ENCODE measurements at places on chromosomes 6 and 20.

GRCh38 chr6:14881398-14881797, 364.5 kb upstream of the JARID2 start:
- DNase-seq: no peak

- no peak for DNase-seq
Measured at GRCh38 chr6:34679552-34680253, 16.9 kb downstream of the ILRUN start.

GRCh38 chr6:66230591-66230990, 523.6 kb upstream of the EYS start:
- DNase-seq: no peak

- no peak for DNase-seq
Measured at GRCh38 chr6:35388772-35389352, 46.5 kb downstream of the PPARD start.

DNA sequence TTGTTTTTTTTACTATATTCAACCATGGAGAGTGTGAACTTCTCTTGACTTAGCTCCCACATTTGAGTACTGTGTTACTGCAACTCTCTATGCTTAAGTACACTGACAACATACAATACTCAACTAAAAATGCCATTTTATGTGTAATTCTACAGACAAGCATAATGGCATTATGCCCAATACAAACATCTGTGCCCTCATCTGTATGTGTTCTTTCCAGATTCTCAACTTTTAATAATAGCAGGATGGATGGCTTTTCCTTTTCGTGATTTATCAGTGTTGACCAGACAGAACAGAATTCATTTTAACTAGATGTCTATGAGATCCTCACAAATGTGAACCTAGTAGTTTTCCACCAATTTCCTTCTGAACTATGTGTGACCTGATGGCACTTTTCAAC, 84.2 kb upstream of the MARCKS start:
- DNase-seq: no peak

- no peak for DNase-seq
Measured at GRCh38 chr6:146355521-146356100, 188.0 kb upstream of the RAB32 start.

DNA sequence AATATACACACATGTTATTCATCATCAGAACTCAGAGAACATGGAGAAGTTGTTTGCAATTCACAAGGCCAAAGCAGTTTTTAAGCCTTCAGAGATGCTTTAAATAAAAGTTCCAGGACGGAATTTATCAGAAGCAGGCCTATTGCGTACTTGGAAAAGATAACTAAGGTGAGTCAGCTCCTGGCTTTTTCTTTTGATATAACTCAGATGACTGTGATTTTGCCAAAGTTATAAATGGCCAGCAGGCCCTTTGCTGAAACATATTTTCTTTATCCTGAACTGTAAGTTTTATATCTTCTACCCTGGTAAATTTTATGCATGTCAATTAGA, 55.0 kb upstream of the PLCB1 start:
- no peak for DNase-seq

DNA sequence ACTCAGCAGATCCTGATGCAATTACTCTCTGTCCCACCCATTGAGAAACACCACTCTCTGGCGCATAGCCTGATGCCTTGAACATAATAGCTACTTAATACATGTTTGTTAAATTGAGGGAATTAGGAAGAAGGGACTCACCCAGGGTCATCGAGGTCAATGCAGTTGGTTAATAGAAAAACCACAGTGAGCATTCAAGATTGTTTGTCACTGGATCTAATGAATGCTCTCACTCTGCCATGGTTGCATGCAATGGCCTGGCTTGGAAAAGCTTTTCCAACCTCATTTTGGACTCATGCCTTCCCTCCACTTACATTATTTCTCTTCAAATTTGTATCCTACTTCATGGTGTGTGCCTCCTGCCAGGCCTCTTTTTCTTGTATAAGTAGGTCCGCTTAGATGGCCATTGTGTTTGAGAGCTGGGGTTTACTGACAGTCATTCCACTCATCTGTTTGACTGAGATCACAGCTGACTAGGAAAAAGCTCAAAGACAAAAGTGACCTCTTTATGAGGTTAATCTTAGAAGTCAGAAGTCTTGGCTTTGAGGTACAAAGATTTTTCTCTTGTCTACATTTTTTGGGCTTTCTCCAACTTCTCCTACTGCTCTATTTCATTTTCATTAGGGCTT, 154.8 kb upstream of the RAB32 start:
- no peak for DNase-seq

DNA sequence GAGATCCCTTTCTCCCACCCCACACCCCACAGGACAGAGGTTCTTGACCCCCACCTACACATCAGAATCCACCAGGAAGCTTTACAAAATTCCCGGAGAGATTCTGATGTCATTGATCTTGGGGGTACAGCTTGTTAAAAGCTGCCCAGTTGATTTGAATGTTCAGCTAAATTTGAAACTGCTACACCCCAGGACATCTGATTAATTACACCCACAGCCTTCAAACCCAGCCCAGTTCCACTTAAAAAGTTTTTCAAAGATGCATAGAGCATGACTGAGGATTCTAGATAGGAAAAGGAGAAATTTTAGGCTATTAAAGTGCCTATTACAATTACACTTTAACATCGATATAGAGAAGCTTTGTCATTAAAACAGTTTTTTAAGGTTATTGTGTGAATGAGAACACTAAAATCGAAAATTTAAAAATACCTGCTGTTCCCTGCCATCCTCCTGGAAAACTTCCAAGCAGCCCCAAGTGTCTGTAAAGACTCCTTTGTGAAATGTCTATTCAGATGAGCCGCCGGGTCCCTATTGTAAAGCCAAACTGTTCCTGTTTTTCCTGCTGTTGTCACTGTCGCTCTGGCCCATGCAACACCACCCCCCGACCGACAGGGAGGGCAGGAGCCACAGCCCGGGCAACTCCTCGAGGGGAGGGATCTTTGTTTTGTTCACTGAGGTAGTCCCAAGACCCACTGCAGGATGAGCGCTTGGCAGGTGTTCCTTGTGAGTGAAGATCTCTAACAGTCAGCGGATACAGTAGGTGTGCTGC, 132.5 kb upstream of the PHACTR3 start:
- DNase-seq: no peak

Measured in CD4-positive, alpha-beta T cell treated with Interleukin-15 for 1 hour (primary cell).